ENCODE measurements at places on chromosomes 4 and X.

DNA sequence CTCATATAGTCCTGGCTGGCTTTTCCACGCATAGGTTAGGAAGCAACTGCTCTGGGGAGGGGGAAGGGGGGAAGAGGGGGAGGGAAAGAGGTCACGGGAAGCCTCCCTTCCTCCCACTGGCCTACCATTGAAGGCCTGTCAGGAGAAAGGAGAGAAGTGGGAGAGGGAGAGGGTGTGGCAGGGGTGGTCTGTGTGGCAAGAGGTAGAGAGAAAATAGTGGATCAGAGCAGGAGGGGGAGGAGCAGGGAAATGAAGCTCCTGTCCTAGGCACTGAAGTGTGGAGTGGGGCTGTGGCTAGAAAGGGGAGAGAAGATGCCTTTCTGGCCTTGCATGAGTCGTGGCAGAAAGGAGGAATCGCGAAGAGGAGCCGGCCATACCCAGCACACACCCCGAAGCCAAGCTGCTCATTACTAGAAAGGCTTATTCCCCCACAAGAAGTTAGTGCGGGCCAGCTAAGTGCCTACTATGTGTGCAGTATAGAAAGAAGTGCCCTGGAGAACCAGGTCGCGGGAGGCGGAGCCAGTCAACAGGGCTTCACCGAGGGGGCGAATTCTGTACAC lies 1.1 kb upstream of the TMEM164 start:
- no peak for DNase-seq

- no peak for DNase-seq
Observed at GRCh38 chr4:85807247-85807950, 332.4 kb downstream of the ARHGAP24 start.

GRCh38 chr4:120018786-120019185 lies 47.9 kb downstream of the MAD2L1 start:
- no peak for DNase-seq

GRCh38 chr4:140154572-140154891 lies 548 bp upstream of the MAML3 start:
- DNase-seq = no peak

DNA sequence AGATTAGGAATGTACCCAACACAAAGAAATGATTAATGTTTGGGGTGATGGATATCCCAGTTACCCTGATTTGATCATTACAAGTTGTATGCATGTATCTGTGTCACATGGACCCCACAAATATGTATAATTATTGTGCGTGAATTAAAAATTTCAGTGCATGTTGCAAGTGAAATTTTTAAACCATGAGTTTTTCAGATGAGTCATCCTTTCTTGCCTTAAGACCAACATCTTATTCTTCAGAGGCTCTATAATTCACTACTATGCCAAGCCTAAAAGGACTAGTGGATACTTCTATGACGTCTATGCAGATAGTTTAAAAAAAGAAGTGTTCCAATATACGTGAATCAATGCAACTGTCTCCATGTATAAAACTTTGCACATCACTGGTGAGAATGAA lies 113.0 kb upstream of the SH3RF1 start:
- DNase-seq = no peak

DNA sequence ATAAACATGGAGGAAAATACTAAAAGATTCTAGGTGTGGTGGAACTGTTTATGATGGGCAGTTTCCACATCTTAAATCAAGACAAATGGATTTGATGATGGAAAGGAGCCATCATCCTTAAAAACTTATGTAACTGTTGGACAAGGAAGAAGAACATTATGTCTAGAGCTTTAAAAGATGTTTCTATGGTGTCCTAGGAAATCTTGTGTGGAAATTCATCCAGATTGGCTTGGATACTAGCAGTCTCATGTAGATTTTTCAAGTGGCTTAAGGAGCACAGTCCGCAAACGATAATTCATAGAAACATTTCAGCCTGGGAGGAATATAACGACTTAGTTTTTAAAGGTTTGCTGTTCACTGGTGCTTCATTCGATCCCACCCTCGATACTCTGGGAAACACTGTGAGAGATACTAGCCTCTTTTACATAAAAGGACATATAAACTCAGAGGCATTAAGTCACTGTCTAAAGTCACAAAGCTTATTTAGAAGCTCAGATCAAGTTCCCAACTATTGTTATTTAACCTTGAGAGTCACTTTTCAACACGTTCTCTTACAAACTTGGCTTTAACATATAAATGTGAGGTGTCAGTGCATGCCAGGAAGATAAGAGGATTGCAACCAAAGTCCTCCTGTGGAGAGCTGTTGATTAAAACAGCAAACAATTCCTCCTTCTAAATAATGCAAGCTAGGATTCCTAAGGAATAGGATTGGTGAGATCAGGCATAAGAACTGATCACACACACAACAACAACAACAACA lies 135.7 kb upstream of the SCML1 start:
- no peak for DNase-seq

DNA sequence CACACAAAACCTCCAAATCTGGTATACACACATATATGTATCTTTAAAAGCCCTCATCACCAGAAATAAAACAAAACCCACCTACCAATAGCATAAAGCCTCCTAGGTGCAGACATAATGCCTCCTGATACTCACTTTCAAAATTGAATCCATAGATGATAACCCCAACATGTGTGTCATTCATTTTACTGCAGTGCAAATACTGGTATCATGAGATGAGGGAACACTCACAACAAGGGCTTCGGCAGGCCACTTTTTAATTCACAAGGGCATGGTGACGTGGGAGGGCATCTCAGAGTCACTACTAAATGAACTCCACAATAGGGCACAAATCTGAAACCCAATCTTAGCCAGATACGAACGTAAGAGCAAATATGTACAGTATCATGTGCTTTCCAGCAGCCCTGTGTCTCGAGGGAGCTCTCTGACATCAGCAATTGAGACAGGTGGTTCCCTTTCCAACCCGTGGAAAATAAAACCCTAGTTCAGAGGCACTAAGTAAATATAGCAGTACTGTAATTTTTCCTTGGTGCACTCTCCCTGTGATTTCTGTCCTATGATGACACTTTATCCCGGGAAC lies 14.1 kb upstream of the PPARGC1A start:
- no peak for DNase-seq
